ENCODE measurements at places on chromosomes 5 and 9. TPM values are rescaled to one million over a fixed set of nuclear protein-coding genes. Genes with fewer than 3 reads are reported as not detected.

DNA sequence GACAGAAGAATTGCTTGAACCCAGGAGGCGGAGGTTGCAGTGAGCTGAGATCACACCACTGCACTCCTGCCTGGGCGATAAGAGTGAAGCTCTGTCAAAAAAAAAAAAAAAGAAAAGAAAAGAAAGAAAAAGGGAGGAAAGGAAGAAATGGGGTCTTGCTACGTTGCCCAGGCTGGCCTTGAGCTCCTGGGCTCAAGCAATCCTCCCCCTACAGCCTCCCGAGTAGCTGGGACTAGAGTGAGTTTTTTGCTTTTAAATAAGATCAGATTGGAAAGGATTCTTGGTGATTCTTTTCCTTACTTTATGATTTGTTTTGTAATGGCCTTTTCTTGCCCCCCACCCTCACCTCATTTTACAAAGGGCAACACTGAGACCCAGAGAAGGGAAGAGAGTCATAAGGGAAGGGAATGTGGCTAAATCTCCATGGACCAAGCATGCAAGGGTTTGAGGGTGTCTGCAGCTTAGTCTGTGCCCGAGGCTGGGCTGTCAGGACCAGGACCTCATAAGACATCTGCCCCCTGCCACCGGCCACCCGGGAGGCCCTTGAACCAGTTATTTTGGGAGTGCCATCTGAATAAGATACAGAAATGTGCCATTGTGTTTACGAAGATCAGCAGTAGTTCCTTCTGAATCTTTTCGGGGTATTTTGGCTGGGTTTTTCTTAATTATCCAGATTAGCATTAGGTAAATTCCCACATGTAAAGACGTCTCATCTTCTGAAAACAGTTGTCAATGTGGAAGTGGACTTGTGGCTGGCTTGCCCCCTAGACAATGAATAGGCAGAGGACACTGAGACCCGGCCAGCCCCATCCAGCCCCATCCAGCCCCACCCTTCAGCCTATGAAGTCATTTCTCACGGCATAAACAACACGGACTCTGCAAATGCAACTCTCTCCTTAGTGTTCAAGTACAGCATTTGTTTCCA lies 44.5 kb upstream of the GRHPR start:
- no peak for DNase-seq

- no peak for DNase-seq
Measured at GRCh38 chr9:78278177-78278777, 18.6 kb upstream of the PSAT1 start.

DNA sequence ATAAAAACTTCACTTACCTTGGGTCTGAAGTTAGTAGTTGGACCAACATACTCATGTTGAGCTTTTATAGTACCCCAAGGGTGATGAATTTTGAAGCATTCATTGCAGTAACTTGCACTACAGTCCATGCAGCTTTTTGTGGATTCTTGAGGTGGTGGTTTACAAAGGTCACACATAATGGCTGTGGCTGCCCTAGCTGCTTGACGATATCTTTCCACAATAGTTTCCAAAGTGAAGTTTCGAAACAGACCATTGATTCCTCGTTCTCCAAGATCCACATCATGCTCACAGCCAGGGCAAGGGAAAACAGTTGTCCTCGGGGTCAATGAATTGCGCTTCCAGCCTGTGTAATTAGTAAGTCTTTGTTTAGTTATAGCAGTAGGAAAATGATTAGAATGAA lies 22.7 kb downstream of the TRIM36 start:
- DNase-seq: no peak

The IRX1 gene
- not detected for polyA plus RNA-seq

GRCh38 chr9:91428927-91429351 lies 5.3 kb upstream of the NFIL3 start:
- no peak for DNase-seq

The ADAMTS2 gene
- 2.7 TPM for polyA plus RNA-seq

- no peak for DNase-seq
Measured at GRCh38 chr5:88741964-88742363, 141.0 kb downstream of the MEF2C start.

The DMGDH gene
- polyA plus RNA-seq: 57.6 TPM

The LRRC19 gene
- polyA plus RNA-seq: 0.27 TPM

The LPAR1 gene
- polyA plus RNA-seq: 1.2 TPM
